C1 segment of cervical spinal cord (tissue), 14 donors: ENCODE measurements at places on chromosomes 13 and 19.

GRCh38 chr13:76971851-76972829, 19.7 kb upstream of the CLN5 start:
- no peak for DNase-seq

DNA sequence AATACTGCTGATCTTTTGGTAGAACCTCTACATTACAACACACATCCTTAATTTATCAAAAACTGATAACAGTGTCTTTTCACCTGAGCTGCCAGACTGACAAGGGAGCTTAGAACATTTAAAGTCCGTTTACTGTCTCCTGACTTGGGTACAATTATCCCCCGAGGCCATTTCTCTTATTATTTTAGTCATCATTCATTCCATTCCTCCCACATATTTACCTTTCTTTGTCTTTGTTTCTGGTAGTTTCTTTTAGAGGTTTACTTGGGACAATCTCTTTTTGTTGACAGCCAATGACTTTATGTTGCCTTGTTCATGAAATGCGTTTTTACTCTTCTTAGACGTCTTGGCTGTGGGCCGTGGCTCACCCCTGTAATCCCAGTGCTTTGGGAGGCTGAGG, 186.9 kb downstream of the PCCA start:
- no peak for DNase-seq

GRCh38 chr13:36519432-36519831, 87.1 kb downstream of the CCNA1 start:
- no peak for DNase-seq

DNA sequence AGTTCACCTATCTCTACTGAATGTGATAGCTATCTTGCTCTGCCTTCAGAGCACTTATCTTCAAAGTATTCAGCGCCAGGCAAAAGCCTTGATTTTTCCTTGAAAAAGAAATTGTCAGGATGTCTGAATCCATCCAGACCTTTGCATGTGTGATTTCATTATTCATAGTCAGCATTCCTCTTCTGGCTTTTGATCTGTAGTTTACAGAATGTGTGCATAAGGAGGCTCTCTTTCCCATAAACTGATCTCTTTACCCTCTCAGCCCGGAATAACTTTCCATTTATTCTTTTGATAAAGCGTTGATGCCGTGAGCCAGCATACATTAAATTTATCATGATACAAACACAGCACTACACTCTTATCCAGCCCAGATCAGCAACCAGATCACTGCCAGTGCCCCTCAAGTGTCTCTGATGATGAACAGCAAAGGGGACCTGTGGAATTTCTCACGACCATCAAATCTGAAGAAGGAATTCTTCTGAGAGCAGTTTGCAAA, 130.8 kb downstream of the DNAJC15 start:
- no peak for DNase-seq

- no peak for DNase-seq
Observed at GRCh38 chr13:45482571-45483173, 17.9 kb downstream of the COG3 start.

GRCh38 chr19:16303755-16304154, 20.9 kb upstream of the KLF2 start:
- no peak for DNase-seq

DNA sequence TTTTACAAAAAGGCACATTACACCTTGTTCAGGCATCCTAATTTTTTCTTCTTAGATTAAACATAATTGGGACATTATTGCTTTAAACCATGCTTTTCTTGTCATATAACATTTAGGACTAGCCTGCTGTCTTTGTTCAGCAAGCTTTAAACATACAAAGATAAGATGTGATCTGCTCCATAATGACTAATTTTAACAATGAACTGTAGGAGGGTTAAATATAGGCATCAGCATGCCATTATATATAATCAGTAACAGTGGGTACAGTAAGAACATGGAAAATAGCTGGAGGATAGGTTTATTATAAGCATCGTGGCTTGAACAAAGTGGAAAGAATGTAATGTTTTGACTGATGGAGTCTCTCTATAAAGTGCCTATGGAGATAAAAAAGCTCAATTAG, 661.7 kb downstream of the SLITRK6 start:
- DNase-seq, result no peak

DNA sequence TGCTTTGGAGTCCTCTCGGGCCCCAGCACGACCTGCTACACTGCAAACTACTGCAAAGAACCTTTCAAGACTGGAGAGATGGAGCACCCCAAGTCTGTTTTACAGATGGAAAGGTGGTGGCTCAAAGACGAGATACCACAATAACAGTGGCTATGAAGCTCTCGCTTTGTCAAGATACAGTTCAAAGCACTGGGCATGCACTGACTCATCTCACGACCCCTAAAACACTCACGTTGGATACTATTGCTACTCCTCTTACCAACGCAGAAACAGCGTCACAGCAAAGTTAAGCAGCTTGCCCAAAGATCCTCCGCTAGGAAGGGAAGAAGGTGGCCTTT, 24.0 kb upstream of the LAIR1 start:
- no peak for DNase-seq

DNA sequence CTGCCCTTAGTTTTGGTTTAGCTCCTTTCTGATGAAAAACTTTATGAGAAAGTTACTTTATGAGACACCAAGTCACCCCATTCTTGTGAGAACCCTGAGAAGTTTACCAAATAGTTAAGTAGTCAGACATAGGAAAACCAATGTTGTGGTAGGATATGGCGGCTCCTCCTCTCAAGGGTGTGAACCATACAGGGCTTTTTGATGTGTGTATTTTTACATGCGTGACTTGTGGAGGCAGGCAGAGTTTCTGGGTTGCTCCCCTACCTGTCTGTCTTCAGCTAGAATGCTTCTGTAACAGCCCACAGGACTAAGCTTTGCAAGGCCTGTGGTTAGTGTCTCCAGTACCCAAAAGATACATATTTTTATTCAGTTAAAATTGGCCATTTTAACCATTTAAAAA, 18.3 kb downstream of the UBAC2 start:
- no peak for DNase-seq

- DNase-seq, result no peak
Observed at GRCh38 chr13:37741536-37741935, 128.0 kb downstream of the TRPC4 start.

DNA sequence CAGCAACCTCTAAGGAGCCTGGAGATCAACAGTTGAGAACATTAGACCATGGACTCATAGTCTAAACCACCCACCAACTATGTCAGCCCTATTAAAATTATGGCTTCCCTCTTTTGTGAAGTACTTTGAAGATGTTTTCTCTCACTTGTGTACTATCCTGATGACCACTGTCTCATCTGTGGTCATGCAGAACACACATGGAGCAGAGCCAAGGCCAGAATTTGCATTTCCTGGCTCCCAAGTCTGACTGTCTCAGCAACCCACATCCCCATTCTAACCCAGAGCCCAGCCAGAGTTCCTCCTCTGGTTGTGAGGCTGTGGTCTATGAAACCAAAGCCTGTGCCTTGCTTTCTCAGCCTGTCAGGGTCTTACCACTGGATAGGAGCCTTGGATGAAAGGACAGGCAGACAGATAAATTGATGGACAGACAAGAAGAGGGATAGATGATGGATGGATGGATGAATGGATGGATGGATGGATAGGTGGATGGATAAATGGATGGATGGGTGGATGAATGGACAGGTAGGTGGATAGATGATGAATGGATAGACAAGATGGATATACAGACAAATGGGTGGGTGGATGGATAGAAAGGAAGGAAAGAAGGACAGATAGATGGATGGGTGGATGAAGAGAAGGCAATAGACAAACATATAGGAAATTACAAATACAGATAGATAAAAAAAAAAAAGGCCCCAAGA, 35.4 kb downstream of the ZNF557 start:
- DNase-seq, result no peak

DNA sequence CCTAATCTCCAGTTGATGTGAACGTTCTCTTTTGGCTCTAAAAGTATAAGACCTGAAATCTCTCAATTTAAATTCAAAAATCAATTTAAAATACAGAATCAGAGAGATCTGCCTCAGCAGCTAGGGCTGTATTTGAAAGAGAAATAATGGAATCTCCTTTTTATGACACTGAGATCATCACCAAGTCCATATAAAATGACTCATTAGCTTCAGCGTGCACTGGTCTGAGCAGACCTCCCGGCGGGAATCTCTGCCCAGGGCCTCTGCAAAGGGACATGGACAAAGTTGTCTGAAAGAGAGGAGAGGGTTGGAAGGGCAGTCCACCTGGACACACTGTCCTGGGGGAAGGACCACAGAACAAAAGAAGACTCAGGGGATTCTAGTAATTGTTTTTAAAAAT, 855.6 kb downstream of the EFNB2 start:
- no peak for DNase-seq

- DNase-seq, result no peak
Observed at GRCh38 chr13:55999709-56000108, 1141.0 kb upstream of the PRR20A start.

- DNase-seq, result no peak
Observed at GRCh38 chr19:2122982-2123381, 26.3 kb downstream of the IZUMO4 start.

GRCh38 chr13:101634142-101634541, 181.7 kb downstream of the ITGBL1 start:
- DNase-seq, result no peak

GRCh38 chr13:37686501-37686900, 87.9 kb upstream of the POSTN start:
- DNase-seq, result no peak

GRCh38 chr19:4577020-4577782, 17.7 kb upstream of the SEMA6B start:
- DNase-seq, result no peak

DNA sequence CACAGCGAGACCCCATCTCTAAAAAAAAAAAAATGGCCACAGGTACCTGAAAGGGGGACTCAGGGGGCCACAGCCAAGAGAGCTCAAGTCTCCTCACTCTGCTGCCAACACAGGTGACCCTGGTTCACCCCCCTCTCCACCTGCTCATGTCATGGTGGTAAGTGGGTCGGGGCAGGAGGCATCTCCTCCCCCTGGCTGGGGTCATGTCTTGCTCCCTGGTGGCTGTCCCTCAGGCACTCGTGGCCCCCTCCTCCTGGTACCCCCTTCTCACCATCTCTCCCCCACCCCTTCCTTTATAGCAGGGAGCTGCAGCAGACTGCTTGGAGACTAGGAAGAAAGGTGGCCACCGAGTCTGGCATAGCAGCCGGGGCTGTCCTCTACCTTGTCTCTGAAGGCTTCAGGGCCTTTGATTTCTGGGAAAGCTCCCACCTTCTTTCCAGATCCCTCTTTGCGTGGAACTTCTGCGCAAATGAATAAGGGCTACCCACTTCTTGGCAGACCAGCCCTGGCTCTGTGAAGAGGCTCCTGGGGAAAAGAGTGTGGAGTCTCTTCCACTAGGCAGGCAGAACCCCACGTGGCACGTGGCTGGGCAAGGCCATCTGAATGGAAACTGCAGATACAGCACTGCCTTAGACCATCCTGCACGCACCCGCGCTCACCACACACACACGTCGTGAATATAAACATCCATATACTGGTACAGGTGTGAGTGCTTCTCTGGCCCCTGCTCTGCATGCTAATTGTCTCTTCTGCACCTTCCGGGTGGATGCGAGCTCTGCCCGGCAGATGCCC, 20.1 kb upstream of the MIER2 start:
- DNase-seq, result no peak

- DNase-seq, result no peak
Observed at GRCh38 chr13:30800107-30800506, 64.8 kb downstream of the ALOX5AP start.

GRCh38 chr19:29896802-29897201, 45.2 kb upstream of the URI1 start:
- DNase-seq, result no peak

DNA sequence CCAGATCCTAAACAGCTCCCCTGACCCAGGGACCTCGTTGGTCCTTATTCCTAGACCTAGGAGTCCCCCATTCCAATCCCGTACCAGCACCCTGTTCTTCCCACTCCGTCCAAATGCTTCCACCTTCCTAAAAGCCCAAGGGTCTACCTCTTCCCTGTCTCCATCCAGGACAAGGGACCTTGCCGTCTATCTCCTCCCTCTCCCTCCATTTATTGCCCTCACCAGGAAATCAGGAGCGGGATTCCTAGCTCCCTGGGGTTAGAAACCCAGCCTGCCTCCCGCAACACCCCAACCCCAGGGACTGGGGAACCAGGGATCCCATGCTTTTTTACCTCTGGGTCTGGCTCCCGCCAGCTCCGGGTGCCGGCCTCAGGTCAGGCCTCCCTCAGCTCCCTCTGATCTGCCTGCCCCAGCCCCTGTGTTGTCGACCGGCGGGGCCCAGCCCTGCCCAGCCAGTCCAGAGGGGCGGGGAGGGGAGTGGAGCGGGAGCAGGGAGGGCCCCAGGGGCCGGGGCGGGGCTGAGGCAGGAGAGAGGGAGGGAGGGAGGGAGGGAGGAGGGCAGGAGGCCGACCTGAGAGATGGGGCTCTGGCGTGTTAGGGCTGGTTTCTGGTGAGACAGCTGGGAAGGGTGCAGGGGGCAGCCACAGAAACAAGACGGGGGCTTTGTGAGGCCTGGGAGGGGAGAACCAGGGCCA, at the start of gene B3GNT8:
Gene B3GNT8, minus strand, starts transcription at position 423 of the 695 bp plus-strand sequence. CDS start 596 bp downstream, outside the sequence.
- no peak for DNase-seq

- DNase-seq, result no peak
Observed at GRCh38 chr13:100584896-100585295, 3.7 kb downstream of the GGACT start.

DNA sequence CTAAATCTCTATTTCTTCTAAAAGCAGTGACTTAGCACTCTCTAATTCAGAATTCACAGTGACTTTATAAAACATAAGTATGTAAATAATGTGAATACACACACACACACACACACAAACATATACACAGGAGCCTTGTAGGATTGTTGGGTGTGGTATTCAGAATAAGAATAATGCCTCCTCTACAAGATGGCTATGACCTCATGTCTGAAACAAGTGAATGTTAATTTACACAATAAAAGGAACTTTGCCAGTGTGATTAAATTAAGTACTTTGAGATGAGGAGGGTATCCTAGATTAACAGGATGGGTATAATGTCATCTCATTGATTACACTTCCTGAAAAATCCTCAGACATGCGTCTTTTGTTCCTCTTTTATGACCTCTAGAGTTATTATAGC, 234.6 kb downstream of the SLITRK6 start:
- DNase-seq, result no peak

DNA sequence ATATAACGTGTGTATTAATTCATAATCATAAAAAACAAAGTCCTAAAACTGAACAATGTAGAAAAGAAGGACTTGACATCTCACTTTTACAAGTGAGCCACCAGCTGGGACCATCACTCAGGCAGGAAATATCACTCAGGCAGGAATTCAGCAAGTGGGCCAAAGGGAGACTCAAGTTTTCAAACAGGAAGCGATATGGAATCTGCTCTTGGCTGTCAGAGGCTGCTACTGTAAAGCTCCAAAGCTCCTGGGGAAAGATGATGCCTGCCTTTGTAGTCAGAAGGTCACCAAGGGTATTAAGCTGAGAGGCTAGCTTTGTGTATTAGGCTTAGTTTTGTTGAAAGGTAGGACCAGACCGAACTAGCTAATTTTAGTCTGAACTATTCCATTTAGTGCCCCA, 5.5 kb upstream of the AKAP11 start:
- DNase-seq, result no peak

DNA sequence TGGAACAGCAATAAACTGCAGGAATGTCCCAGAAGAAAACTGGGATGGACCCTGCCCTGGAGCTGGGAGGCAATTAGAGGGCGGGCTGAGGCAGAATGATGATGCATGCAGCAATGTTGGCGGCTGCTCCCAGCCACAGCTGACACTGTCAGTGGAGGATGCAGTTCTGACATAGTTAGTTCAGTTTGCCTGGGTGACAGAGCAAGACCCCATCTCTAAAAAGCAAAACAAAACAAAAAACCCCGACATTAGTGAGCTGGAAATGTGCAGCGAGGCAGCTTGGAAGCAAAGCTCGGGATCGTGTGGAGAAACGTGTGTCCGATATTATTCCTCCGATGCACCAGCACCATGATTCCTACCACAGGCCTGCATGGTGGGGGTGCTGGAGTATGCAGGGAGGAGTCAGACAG, 110.1 kb upstream of the UQCRFS1 start:
- no peak for DNase-seq

- no peak for DNase-seq
Observed at GRCh38 chr19:52992109-52993004, 21.4 kb upstream of the ERVV-1 start.
